ENCODE measurements at places on chromosomes 3 and 15.

GRCh38 chr3:177401375-177401774 is 204.1 kb upstream of the TBL1XR1 start:
- no peaks in the 10 kb centered on the region for H3K4me1 ChIP-seq
- H3K36me3 ChIP-seq, result no peaks in the 10 kb centered on the region
- H3K4me3 ChIP-seq, result no peak overlapping the region
- H3K27ac ChIP-seq, result no peak overlapping the region
- no peak for DNase-seq

DNA sequence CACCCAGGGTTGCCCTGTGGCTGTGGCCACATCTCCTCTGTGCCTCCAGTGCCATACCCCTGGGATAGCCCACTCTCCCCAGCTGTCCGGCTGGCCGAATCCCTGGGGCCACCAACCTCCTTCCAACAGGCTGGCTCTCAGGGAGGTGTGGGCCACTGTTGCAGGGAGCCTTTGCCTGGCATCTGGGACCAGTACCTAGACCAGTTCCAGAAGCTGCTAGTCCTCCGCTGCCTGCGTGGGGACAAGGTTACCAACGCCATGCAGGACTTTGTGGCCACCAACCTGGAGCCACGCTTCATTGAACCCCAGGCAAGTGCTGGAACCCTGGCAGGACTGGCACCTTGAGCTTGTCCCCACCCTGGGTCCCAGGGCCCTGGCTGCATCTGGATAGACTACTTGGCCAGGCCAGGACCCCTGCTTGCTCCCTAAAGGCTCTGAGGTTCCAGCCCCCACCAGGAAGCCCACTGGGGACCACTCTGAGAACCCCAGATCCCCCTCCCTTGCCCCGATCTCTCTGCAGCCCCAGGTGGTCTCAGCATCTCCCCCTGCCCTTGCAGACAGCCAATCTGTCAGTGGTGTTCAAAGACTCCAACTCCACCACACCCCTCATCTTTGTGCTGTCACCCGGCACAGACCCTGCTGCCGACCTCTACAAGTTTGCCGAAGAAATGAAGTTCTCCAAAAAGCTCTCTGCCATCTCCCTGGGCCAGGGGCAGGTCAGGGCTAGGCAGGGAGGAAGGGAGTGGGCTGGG is 50.0 kb downstream of the SEMA3G start:
- DNase-seq, result no peak
- no peak overlapping the region for H3K4me3 ChIP-seq
- no peaks in the 10 kb centered on the region for H3K4me1 ChIP-seq
- no peak overlapping the region for H3K27ac ChIP-seq
- H3K27me3 ChIP-seq, result no peaks in the 10 kb centered on the region

DNA sequence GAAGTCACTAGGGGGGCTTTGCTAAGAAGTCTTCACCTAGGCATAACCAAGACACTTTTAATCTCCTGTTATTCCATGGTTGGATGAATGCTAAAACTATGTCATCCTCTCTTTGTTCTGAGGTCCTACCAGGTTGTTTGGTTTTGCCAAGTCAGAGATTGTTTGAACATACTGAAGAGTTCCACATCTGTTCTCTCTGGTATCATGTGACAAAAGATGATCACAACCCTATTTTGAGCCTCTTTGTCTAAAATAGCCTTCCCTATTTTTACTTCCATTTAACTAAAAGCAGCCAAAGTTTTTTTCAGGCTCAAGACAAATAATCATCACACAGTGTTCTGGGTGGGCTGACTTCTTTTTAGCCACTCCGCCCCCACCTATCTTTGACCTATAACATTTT is 218.4 kb upstream of the LMCD1 start:
- H3K27me3 ChIP-seq, result no peaks in the 10 kb centered on the region
- H3K36me3 ChIP-seq, result no peaks in the 10 kb centered on the region
- peaks cover 9% of the 10 kb centered on the region for H3K4me1 ChIP-seq
- H3K4me3 ChIP-seq, result no peak overlapping the region
- DNase-seq, result no peak
- H3K27ac ChIP-seq, result no peak overlapping the region

GRCh38 chr3:13491206-13491974 is 11.3 kb downstream of the HDAC11 start:
- no peak for DNase-seq
- no peaks in the 10 kb centered on the region for H3K36me3 ChIP-seq
- no peaks in the 10 kb centered on the region for H3K4me1 ChIP-seq
- H3K27ac ChIP-seq, result no peak overlapping the region
- no peaks in the 10 kb centered on the region for H3K27me3 ChIP-seq

GRCh38 chr3:13069495-13069894 is 3.7 kb downstream of the IQSEC1 start:
- no peaks in the 10 kb centered on the region for H3K27me3 ChIP-seq
- no peak overlapping the region for H3K4me3 ChIP-seq
- peaks cover 60% of the 10 kb centered on the region for H3K4me1 ChIP-seq
- H3K36me3 ChIP-seq, result no peaks in the 10 kb centered on the region
- H3K27ac ChIP-seq, result no peak overlapping the region
- peak; percentile 52 for DNase-seq

GRCh38 chr3:141465221-141465620 is 21.6 kb upstream of the RASA2 start:
- H3K4me1 ChIP-seq, result peaks cover 3% of the 10 kb centered on the region
- no peaks in the 10 kb centered on the region for H3K36me3 ChIP-seq
- H3K27me3 ChIP-seq, result no peaks in the 10 kb centered on the region
- H3K4me3 ChIP-seq, result no peak overlapping the region
- DNase-seq, result no peak
- no peak overlapping the region for H3K27ac ChIP-seq

DNA sequence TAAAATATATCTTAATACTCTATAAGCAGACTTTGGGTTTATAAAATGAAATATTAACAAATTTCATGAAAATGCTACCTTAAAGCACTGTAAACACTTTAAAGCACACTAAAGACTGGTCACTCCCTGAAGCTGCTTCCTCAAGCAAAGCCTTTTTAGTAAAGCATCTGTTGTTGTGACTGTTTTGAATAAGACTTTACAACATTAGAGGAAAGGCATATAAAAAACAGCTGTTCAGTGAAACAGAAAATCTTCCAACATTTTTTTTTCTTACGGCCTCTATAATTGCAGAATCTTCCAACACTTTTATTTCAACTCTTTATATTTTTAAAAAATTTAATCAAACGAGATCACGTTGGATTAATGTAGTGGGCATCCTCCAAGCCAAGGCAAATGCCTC is 48.1 kb downstream of the GRK7 start:
- no peaks in the 10 kb centered on the region for H3K27me3 ChIP-seq
- H3K27ac ChIP-seq, result no peak overlapping the region
- peak; percentile 32 for DNase-seq

DNA sequence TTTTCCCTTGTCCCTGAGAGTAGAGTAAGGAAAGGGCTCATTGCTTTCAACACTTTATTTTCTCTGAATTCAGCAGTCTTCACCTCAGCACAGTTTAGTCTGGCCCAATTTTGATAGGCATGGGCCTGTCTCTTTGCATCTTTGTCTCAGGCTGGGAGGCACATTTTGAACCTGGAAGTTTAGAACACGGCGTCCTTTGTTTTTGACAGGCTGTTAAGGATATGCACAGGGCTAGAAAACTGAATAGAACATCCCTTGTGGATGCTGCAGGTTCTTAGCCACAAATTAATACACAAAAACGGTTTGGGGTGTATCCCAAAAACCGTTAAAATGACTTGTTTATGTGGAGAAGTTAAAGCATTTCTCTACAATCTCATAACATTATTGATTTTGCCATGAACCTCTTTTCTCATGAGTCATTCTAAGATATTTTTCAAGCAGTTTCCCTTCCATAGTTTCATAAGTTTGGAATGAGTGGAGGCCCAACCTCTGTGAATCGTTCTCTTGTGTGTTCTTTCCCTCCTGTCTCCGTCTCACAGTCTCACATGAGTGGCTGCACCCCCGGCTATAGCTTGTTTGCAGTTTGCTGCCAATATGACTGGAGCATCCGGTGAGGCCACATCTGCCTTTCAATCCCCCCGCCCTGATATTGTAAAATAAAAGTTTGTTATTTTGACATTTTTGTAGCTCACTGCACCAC is 192.9 kb upstream of the EIF1B start:
- no peak overlapping the region for H3K4me3 ChIP-seq
- no peaks in the 10 kb centered on the region for H3K27me3 ChIP-seq
- no peak for DNase-seq
- H3K36me3 ChIP-seq, result no peaks in the 10 kb centered on the region
- H3K27ac ChIP-seq, result no peak overlapping the region
- H3K4me1 ChIP-seq, result peaks cover 27% of the 10 kb centered on the region

DNA sequence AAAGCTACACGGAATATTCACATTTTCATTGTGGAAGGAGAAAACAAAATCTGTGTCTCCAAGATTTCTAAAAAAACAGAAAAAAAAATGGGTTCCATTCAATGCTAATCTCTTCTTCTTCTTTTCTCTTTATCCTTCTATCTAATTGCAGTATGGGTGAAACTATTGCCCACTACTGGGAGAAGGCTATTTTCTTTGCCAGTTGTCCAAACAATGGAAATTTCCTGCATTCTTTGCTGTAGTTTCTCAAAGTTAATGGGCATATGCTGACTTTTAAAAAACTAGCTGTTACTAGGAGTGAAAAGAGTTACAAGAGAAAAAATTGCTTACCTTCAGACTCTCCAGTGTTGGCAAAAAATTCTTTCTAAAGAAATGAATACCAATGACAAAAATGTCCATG is 179.3 kb upstream of the ANKRD28 start:
- H3K4me1 ChIP-seq, result no peaks in the 10 kb centered on the region
- H3K27me3 ChIP-seq, result no peaks in the 10 kb centered on the region
- no peak overlapping the region for H3K4me3 ChIP-seq
- H3K27ac ChIP-seq, result no peak overlapping the region
- no peaks in the 10 kb centered on the region for H3K36me3 ChIP-seq

GRCh38 chr15:36484038-36484778 is 95.2 kb upstream of the CDIN1 start:
- H3K4me1 ChIP-seq, result no peaks in the 10 kb centered on the region
- H3K27me3 ChIP-seq, result no peaks in the 10 kb centered on the region
- no peaks in the 10 kb centered on the region for H3K36me3 ChIP-seq
- no peak overlapping the region for H3K4me3 ChIP-seq
- H3K27ac ChIP-seq, result no peak overlapping the region

DNA sequence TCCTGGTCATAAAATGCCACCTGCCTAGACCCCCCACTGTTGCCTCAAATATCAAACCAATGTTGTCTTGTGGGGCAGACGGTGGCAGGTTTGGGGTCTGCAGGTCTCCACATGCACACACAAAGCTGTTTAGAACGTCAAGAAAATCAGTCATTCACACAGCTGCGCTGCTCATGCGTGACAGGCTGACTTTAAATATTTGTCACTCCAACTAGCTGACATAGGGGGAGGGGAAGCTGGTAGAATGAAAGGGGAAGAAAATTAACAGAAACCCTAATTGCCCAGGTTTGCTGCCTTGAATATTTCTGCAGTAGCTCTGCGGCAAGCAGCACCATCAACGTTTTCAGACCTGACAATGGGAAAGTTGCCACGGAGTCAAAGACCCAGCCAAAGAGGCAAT is 201.8 kb downstream of the ABHD5 start:
- peak overlapping the region; percentile 59 for H3K4me3 ChIP-seq
- peaks cover 65% of the 10 kb centered on the region for H3K4me1 ChIP-seq
- H3K36me3 ChIP-seq, result no peaks in the 10 kb centered on the region
- no peaks in the 10 kb centered on the region for H3K27me3 ChIP-seq
- peak; percentile 96 for DNase-seq
- H3K27ac ChIP-seq, result peak overlapping the region; percentile 99

- no peak overlapping the region for H3K4me3 ChIP-seq
- no peaks in the 10 kb centered on the region for H3K36me3 ChIP-seq
Observed at GRCh38 chr3:112374333-112374734, 41.4 kb downstream of the CD200 start.

DNA sequence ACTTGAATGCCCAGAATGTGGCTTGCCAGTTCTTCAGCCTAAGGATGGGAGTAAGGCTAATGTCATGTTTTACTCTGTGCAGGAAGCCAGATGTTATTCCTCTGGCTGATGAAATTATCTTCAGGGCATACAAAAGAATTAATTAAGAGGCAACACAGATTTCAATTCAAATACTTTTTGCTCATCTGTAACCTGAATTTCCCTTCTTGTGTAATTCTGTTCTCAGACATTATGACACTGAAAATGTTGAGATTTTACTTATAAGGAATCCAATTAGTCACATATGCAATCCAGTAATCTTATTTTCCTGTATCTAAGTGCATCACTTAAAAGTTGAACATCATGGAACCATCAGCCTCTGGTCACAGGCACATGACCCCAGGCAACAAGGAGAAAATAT is 136.5 kb downstream of the CPNE4 start:
- H3K27me3 ChIP-seq, result no peaks in the 10 kb centered on the region
- no peak overlapping the region for H3K27ac ChIP-seq
- H3K4me1 ChIP-seq, result no peaks in the 10 kb centered on the region
- H3K4me3 ChIP-seq, result no peak overlapping the region
- no peak for DNase-seq
- H3K36me3 ChIP-seq, result no peaks in the 10 kb centered on the region

GRCh38 chr15:28911310-28911931 is 25.6 kb downstream of the APBA2 start:
- H3K27ac ChIP-seq, result no peak overlapping the region
- H3K4me1 ChIP-seq, result no peaks in the 10 kb centered on the region
- H3K27me3 ChIP-seq, result no peaks in the 10 kb centered on the region
- H3K36me3 ChIP-seq, result no peaks in the 10 kb centered on the region

DNA sequence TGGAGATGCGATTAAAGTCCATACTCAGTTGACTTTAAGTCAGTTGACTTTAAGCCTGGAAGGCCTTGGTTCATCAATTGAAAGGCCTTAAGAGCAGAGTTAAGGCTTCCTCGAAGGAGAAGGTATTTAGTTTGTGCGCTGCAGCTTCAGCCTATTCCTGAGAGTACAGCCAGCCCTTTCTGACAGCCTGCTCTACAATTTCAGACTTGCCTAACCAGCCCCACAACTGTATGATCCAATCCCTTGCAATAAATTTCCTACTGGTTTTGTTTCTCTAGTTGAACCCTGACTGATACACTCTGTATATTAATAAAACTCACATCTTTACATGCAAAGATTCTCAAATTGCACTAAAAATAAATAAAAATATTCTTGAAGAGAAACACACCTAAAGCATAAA is 66.1 kb upstream of the RORA start:
- no peak for DNase-seq
- H3K36me3 ChIP-seq, result no peaks in the 10 kb centered on the region
- no peak overlapping the region for H3K27ac ChIP-seq
- H3K27me3 ChIP-seq, result no peaks in the 10 kb centered on the region

DNA sequence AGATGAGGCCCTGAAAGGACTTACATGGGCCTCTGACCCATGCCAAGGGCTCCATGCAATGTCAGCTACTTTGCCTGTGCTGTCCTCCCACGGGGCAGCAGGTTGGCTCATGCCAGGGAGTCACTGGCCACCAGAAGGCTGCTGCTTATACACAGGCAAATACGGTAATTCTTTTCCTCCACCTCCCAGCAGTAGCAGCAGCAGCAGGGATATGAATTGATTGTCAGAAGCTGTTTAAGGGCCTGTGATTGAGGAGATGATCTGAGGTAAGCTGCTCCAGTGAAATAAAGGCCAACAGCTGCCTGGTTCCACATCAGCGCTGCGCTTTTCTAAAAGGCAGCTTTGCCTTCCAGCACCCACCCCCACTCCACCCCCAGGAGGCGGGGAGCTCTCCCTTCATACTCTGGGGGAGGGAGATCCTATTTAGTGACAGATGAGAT is 250.5 kb downstream of the SHQ1 start:
- H3K4me1 ChIP-seq, result no peaks in the 10 kb centered on the region
- DNase-seq, result no peak
- H3K36me3 ChIP-seq, result no peaks in the 10 kb centered on the region
- no peaks in the 10 kb centered on the region for H3K27me3 ChIP-seq
- no peak overlapping the region for H3K4me3 ChIP-seq

Measured in Karpas-422 (cell line).